ENCODE measurements at places on chromosomes 3 and 15. TPM values are rescaled to one million over a fixed set of nuclear protein-coding genes. Genes with fewer than 3 reads are reported as not detected.

Gene RAB43
- total RNA-seq = 7.2 TPM

Gene TMCO5A
- not detected for total RNA-seq

Gene DISP2
- under 0.01 TPM for total RNA-seq

Gene P2RY14
- 15.4 TPM for total RNA-seq

Gene CEMIP
- total RNA-seq = 2.8 TPM

Gene SMAD6
- 6.3 TPM for total RNA-seq

Gene LRRIQ4
- total RNA-seq = not detected

Gene MASP1
- 1.1 TPM for total RNA-seq

Measured in esophagus squamous epithelium (tissue), 5 donors.